Cardiac muscle cell (in vitro differentiated cells and primary cell): ENCODE measurements at places on chromosomes 12 and 14.

GRCh38 chr12:75288860-75289259 is 41.3 kb downstream of the CAPS2 start:
- DNase-seq = no peak

- peak; percentile 37 for DNase-seq
Measured at GRCh38 chr14:70726651-70727375, 82.5 kb downstream of the MAP3K9 start.

DNA sequence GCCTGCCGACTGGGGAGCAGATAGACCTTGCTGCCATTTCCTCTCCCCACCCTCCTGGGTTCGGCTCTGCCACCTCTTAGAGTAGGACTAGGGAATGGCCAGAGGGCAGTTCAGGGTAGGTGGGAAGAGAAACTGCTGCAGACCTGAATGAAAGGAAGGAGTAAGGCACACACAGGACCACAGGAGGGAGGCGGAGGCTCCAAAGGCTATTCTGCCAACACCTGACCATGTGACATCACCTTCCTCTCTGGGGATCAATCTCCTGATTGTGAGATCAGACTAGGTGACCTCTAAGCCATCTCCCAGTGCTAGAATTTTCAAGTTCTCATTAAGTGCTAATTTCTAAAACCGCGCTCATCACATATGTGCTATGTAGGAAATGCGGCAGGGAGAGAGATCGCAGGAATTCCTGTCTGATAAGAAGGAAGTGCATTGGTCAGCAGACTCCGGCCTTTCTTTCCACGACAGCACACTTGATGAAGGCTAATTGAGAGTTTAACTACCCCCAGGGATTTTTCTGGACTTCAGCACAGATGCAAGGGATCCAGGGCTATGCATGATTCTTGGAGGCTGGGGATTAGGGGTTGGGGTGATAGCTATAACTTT is 11.5 kb upstream of the TSPAN11 start:
- DNase-seq = no peak

DNA sequence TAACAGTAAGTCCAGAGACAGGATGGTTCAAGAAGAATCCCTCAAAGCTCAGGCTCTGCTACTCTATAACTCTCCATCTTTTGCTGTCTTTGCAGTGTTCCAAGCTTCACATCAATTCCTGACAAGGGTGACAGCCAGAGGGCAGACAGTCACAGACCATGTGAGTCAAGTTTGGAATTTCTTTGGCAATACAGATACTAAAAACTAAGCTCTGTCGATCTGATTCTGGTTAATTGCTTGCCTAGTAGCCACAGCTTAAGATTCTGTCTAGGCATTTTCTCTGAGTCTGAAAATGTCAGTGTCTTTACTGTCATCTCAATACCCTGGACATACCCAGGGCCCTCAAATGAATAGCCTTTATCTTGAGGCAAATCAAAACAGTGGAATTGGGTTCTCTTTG is 153.7 kb downstream of the CEP128 start:
- no peak for DNase-seq

DNA sequence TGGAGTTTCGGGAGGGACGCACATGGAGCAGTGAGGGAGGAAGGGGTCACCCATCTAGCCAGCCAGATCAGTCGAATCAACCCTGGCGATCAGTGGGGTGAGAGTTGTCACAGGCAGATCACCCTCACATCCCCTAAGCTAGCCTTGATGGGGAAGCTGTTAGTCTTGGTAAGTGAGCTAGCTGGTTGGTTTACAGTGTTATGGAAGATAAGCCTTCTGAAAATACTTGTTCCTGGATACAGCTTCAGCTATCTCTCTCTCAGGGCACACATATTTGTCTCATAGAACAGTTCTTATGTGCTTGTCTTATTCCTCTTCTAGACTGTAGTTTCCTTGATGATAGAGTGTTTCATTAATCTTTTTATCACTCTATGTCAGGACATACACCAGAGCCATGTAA is 26.2 kb upstream of the MANSC4 start:
- no peak for DNase-seq

DNA sequence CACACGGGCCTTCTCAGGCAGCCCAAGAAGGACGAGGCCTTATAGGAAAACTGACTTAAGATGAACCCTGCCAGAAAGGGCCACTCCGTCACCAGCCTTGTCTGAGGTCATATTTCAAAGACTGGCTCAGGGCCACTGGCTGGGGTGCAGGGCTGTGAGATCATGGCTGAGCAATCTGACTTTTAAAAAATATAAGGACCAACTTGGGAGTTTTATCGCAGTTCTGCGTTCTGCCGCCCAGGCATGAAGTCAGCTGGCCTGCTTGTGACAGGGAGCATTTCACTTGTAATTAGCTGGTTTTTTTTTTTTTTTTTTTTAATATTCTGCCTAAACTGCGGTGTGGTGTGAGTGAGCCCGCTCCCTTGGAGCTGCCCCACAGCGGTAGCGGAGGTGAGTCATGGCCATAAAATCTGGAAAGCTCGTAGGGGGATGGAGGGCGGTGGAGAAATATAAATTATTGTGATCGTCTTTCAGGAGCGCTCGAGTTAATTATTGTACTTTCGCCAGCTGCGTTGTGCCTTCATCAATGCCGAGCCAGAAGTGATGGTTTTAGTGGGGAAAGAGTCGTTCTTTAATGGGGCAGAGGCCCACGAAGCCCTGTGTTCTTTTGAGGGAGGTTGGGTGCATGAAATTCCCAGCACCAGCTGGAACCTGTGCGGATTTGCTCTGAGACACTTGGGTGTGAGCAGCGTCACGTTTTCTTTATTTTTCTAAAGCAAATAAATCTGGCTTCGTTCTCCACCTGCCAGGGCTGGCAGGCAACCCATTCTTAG is 231.9 kb downstream of the C12orf75 start:
- DNase-seq = peak; percentile 85
